ENCODE measurements at places on chromosomes 6 and 20. TPM values are rescaled to one million over a fixed set of nuclear protein-coding genes. Genes with fewer than 3 reads are reported as not detected.

NPEPL1 gene
- total RNA-seq = 32.2 TPM

ITPA gene
- 26.3 TPM for total RNA-seq

DNA sequence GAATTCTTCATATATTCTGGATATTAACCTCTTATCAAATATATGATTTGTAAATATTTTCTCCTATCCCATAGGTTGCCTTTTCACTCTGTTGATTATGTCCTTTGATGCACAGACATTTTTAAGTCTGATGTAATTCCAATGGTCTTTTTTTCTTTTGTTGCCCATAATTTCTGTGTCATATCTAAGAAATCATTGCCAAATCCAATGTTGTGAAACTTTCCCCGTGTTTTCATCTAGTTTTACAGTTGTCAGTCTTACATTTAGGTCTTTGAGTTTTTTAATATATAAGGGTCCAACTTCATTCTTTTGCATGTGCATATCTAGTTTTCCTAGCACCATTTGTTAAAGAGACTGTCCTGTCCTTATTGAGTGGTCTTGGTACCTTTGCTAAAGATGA, 111.5 kb downstream of the SESN1 start:
- no peak for DNase-seq

EMILIN3 gene
- total RNA-seq = 68.9 TPM

GRCh38 chr6:148306286-148306685, 36.4 kb upstream of the SASH1 start:
- no peak for DNase-seq

All from tongue (tissue), 3 donors.